ENCODE measurements at places on chromosomes 6 and 20.
A peak's percentile ranks its signal among the peaks of the same experiment; 100 is the strongest.

GRCh38 chr6:169982461-169983386 lies 231.3 kb downstream of the ERMARD start:
- DNase-seq: no peak

GRCh38 chr20:39412091-39412490 lies 449.9 kb downstream of the DHX35 start:
- no peak for DNase-seq

DNA sequence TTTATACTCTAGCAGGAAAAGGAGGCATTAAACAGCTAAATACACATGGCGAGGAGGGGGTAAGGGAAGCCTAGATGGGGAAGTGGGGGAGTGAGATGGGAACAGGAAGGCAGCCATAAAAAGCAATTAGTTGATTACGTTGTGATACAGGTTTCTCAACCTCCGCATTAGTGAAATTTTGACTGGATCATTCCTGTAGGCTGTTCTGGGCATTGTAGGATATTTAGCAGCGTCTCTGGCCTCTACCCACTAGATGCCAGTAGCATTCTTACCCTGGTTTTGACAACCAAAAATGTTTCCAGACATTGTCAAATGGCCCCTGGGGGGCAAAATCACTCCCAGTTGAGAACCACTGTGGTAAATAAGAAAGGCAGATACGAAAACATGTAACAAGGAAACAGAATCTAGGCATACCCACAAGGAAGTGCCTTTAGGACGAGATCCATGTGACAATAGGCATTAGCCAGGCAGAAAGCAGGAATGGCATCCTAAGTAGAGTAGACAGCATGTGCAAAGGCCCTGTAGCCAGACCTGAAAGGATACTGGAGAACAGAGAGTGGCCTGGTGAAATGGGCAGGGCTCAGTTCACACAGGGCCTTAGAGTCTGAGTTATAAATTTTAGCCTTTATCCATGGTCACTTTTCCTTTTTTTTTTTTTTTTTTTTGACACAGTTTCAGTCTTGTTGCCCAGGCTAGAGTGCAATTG lies 25.8 kb upstream of the PTPN1 start:
- no peak for DNase-seq

DNA sequence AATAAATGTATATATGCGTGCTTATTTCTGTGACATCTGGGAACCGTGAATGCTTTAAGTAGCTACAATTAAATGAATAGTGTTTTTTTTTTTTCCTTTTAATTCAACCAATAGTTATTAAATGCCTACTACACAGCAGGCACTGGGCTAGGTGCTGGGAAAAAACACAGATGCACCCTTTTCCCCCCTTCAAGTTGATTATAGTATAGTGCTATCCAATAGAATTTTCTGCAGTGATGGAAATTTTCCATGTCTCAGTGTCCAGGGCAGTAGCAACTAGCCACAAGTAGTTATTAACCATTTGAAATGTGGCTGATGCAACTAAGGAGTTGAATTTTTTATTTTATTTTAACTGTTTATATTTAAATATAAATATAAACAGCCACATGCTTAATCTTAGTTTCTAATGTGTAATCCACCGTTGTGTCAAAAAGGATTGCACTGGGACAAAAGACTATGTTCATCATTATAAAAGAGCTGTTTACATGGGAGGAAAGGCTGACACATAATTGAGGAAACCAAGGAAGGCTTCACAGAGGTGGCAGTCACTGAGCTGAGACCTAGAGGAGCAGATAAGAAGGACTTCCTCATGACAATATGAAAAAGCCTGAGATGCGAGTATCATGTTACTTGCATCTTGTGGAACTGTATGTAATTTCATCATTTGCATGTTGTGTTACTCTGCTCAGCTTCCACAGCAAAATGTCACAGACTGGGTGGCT lies 261.2 kb upstream of the PLCB4 start:
- DNase-seq: no peak

GRCh38 chr20:63718996-63719395 lies 11.2 kb downstream of the ZGPAT start:
- DNase-seq: no peak

DNA sequence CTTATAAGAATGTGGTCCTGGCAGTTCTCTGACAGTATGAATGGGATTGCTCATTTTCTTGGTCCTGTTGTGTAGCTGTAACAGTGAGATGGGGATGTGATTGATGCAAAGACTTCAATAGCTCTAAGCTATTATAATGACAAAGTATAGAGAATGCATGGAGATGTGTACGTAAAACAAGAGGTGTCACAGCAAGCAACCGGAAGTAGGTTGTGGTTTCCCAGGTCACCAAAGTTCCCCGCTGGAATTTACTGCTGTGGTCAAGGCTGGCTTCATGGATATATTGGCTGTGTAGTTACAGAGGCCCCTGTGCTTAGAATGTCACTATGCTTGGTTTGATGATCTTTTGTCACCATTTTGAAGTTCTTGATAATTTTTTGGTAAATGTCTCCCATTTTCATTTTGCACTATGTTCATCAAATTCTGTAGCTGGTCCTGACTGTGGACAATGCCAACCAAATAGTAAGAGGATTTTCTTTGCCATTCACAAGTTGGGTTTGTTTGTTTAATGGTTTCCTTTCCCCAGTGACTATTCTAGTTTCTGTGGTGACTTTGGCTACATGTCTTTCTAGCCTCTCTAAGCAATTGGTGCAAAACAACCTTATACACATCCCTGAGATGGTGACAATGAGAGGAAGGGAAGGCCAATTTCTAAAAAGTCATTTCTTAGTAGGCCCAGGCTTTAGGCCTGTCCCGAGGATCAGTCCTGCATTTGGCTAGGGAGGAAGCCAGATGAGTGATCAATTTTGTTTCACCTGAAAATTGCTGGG lies 10.5 kb downstream of the DNAH8 start:
- DNase-seq: peak; percentile 27

- peak; percentile 64 for DNase-seq
These were observed 1.2 kb downstream of the AKAP12 start for GRCh38 chr6:151240791-151241642.

- DNase-seq: peak; percentile 63
These were observed 507.8 kb upstream of the CITED2 start for GRCh38 chr6:139882234-139882633.

DNA sequence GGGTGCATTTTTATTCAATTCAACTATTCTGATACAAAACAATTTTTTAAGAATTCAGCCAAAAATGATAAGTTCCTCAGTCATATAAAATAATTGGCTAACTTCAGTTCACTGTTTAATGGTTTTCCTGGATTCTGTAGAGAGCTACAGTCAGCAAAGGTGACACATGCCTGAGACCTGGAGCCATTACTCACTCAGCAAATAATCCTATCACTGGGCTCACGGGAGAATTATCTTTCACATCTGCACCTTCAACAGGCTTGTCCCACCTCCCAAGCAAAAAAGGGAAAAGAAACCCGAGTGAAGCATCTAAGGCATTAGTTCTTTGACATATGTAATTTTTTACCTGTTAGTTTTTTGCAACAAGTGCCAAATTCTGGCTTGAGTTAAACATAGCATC lies 34.9 kb upstream of the FOXA2 start:
- no peak for DNase-seq

DNA sequence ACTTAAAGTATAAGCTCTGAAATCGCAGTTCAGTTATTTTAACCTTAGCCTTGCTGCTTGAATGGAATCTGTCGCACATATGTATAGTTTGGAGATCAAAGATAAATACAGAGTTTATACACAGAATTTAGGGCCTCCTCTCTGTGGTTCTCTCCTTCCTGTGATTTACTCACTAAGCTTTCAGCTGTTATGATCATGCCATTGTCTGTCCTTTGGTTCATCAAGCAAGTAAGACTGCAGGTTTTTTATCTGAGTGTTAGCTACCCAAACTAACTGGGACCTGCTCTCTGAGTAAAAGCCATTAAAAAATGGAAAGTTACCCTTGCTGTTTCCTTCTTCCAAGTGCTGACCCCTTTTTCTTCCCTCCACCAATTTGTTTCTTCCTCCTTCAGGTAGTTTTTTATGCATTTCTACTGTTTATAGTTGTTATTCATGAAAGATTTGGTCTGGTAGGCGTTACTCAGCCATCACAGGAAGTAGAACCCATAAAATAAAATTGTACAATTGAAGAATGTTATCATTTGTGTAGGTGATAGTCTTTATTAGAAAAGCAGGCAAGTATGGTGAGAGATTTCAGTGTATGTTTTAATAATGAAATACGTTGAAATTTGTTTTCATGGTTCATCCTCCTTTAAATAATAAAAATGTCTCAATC lies 33.7 kb upstream of the SUMO4 start:
- no peak for DNase-seq

- DNase-seq: peak; percentile 24
These were observed 204.8 kb downstream of the TFAP2A start for GRCh38 chr6:10210052-10210451.

DNA sequence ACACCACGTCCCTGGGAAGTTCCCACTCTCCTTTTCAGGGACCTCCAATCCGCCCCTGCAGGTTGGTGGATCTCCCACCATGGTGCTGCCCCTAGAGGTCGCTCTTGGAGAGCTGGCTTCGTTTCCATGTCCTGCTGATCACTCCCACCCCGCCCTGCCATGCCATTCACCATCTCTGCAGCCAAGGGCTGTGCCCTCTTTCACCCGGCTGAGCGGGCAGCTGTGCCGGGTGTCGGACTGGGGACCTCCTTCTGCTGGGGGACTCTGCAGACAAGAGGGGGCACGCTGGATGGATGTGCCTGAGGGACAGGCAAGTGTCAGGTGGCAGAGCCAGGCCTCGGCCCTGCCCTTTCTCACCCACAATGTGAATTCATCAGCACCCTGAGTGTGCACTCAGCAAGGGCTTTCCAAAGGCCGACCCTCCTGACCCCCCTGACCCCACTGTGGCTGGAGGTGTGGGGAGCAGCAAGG lies 347.0 kb downstream of the CDH4 start:
- DNase-seq: no peak

DNA sequence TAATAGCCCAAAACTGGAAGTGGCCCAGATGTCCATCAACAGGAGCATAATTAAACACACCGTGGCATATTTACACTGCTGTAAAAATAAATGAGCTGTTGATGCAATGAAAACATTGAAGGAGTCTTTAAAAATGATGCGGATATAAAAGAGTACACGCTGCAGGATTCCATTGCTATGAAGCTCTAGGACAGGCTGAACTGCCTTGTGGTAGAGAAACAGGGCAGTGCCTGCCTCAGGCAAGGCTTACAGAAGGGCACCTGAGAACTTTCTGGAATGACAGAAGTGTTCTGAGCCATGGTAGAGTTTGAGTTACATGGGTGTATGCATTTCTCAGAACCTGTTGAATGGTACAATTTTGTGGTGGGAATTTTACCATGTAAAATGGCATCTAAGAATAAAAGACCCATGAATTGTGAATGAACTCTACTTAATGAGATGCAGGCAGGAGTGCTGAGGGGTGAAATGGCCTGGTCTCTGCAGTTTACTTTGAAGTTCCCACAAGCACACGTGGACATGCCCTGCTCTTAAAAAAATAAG lies 45.3 kb upstream of the RIN2 start:
- DNase-seq: no peak

GRCh38 chr6:75986935-75987334 lies 85.5 kb downstream of the IMPG1 start:
- DNase-seq: no peak

DNA sequence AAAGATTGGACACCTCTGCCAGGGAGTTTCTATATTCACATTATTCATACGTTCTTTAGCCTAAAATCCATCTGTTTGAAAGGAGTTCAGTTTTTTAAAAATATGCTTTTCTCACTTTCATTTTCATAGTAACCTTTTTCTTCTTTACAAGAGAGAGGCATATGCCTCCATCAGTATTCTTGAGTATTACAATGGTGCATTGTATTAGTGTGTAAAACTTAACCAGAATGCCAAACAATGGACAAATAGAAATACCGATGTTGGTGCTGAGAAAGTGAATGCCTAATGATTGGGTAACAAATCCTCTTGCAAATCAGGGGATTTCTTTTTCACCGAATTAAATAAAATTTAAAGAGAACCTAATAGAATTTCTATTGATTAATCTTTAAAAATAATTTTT lies 163.2 kb upstream of the LAMA2 start:
- no peak for DNase-seq

DNA sequence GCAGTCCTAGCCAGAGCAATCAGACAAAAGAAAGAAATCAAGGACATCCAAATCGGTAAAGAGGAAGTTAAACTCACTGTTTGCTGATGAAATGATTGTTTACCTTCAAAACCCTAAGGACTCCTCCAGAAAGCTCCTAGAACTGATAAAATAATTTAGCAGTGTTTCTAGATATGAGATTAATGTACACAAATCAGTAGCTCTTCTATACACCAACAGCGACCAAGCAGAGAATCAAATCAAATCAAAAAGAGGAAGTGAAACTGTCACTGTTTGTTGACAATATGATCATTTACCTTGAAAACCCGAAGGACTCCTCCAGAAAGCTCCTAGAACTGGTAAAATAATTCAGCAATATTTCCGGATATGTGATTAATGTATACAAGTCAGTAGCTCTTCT lies 21.7 kb downstream of the SERPINB9 start:
- DNase-seq: no peak

- no peak for DNase-seq
These were observed 36.2 kb downstream of the ARMC2 start for GRCh38 chr6:108884211-108885059.

DNA sequence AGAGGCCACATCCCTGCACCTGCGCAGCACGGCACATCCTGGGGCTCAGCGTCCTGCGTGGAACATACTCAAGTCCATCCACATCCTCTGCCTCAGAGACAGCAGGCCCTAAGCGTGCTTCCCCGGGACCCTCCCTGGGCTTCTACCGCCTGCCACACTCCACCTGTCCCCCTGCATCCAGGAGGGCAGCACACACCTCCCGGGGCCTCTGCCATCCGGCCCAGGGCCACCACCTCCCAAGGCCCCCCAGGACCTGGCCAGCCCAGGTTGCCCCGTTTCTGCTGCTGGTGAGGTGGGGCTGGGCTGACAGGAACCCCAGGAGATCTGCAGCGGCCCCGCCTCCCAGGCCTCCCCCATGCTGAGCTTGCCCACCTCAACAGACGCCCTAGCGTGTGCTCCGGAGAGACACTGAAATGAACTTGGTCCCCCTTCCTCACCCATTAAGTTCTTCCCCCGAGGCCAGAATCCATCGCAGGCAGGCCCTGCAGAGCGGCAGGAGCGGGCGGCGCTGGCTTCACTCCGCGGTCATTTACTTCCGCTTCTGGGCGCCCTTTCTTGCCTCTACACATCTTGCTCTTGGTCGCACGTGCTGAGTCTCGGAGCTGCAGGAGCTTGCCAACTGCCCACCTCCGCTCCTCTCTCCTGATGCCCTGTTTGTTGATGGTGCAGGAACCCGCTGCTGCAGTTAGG lies 235.3 kb downstream of the TAF4 start:
- DNase-seq: no peak
